IMR-90 (cell line): ENCODE measurements at places on chromosomes 12 and 14. TPM values are rescaled to one million over a fixed set of nuclear protein-coding genes. Genes with fewer than 3 reads are reported as not detected.

Gene ASB2
- total RNA-seq: 0.54 and 0.83 TPM in 2 replicates

Gene TSPAN8
- total RNA-seq: not detected in 2 replicates

Gene MLXIP
- total RNA-seq: 2.7 and 3.1 TPM in 2 replicates

Gene MYO1H
- total RNA-seq: not detected in 2 replicates

Gene CDCA4
- 17.7 and 19.7 TPM in 2 replicates for total RNA-seq

Gene LTBP2
- total RNA-seq: 23.8 and 26.7 TPM in 2 replicates
